ENCODE measurements at places on chromosomes 13 and 19. TPM values are rescaled to one million over a fixed set of nuclear protein-coding genes. Genes with fewer than 3 reads are reported as not detected.

Gene POU4F1
- not detected for polyA plus RNA-seq

Gene PODNL1
- polyA plus RNA-seq: not detected

DNA sequence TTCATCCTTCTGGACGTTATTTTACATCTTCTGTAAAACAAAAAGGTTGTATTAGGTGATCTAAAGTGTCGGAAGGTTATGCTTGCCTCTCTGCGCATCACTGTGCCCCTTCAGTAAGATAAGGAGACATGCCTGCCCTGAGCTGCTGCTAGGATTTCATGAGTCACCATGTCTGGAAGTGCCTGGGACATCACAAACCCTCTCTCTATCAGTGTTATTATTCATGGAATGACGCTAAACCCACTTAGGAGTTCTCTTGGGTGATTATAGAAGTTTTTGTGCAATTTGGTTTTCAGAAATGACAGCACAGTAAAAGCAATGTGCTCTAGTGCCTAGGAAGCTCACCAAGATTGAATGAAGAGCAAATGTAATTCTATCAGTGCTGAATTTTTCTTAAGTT is 617.7 kb downstream of the DCT start:
- no peaks in the 10 kb centered on the region for H3K36me3 ChIP-seq
- no peaks in the 10 kb centered on the region for H3K4me1 ChIP-seq
- H3K4me3 ChIP-seq: no peak overlapping the region
- DNase-seq: no peak
- no peak overlapping the region for H3K27ac ChIP-seq
- H3K27me3 ChIP-seq: no peaks in the 10 kb centered on the region

DNA sequence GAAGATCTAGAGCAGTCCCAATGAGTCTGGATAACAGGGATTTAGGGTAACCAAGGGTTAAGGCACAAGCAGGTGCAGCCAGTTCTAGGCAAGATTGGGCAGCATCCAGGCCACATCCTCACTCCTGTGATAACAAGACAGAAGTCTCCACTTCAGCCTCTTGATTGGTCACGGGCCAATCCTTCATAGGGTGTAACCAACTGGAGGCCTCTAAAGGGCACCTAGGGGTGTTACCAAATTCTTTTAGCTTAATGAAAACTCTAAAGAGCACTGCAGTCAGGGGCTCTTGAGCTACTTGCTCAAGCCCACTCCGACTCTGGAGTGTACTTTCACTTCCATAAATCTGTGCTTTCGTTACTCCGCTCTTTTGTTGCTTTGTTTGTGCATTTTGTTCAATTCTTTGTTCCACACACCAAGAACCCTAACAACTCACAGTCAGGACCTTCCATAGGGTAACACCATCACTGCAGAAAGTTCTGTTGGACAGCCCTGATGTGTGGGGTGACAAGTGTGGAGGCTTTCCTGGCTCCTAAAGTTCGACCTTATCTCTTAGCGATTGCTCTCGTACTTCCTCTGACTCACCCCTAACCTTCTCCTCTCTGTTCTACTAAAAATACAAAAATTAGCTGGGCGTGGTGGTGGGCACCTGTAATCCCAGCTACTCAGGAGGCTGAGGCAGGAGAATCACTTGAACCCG is 36.1 kb downstream of the ZSWIM9 start:
- H3K27ac ChIP-seq: peak overlapping the region; percentile 68
- H3K4me1 ChIP-seq: peaks cover 7% of the 10 kb centered on the region
- H3K27me3 ChIP-seq: no peaks in the 10 kb centered on the region
- no peak for DNase-seq
- peaks cover 3% of the 10 kb centered on the region for H3K36me3 ChIP-seq
- no peak overlapping the region for H3K4me3 ChIP-seq
